ENCODE measurements at places on chromosomes 11 and 22.

GRCh38 chr22:35684270-35684700 is 33.4 kb upstream of the APOL5 start:
- DNase-seq = no peak

GRCh38 chr11:75325713-75326438 is 25.6 kb downstream of the ARRB1 start:
- DNase-seq = no peak

DNA sequence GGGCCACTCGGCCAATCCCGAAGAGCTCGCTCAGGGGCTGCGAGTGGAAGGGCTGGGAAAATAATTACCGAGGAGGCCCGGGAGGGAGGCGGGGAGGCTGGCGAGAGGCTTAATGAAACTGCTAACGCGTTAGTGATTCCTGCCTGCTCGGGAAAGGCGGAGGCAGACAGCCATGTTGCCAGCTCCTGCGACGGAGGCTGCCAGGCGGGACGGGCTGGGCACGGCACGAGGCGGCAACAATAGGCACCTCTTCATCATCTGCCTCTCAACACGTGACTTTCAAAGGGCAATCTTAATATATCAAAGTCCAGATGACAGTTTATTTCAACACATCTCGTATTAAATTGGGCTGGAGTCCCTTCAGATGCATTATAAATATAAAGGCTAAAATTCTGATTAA is 68.0 kb upstream of the TCF20 start:
- no peak for DNase-seq

- no peak for DNase-seq
These were observed 967 bp upstream of the ARVCF start for GRCh38 chr22:20017622-20017958.

DNA sequence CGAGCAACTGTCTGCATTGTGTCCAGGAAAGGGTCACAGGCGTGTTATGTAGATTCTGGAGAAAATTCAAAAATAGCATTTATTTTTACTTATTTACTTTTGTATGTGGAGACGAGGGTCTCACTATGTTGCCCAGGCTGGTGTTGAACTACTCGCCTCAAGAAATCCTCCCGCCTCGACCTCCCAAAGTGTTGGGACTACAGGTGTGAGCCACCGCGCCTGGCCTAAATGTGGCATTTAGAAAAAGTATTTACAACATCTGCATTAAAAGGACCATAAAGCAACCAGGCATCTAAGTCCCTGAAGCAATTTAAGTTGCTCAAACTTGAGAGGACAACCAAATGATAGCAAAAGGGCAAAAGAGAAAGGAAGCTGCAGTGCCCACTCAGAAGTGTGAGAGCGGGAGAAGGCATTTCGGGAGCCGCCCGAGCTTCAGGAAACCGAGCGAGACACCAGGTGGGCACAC is 595 bp downstream of the TRIM66 start:
- DNase-seq = no peak

- DNase-seq = no peak
These were observed 5.6 kb upstream of the MUC6 start for GRCh38 chr11:1041936-1042608.

Measured in activated CD4-positive, CD25-positive, alpha-beta regulatory T cell treated with anti-CD3 and anti-CD28 coated beads, Interleukin-2, amount 50 U/mL, for 72 hours (primary cell).